MG63 (cell line): ENCODE measurements at places on chromosomes 16 and 17. TPM values are rescaled to one million over a fixed set of nuclear protein-coding genes. Genes with fewer than 3 reads are reported as not detected.
A peak's percentile ranks its signal among the peaks of the same experiment; 100 is the strongest.

ITGAX gene
- 0.46 TPM in 1 of 2 replicates, not detected in the other for total RNA-seq

DNA sequence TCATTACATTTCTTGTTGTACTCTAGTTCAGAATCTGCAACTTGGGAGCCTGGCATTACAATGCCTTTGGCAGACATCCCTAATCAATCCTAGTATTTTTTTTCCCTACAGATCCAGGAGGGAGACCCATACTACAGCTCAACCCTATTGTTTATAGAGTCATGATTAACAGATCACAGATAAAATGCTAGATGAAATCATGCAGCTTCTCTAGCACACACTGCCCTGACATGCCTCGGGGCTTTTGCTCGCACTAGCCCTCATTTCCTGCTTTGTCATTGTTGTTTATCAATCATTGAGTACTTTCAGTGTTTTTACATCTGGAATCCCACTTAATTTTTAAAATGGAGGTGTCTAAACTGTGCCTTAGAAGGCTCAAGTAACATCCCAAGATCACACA lies 412.5 kb downstream of the CA10 start:
- no peak for DNase-seq

DNA sequence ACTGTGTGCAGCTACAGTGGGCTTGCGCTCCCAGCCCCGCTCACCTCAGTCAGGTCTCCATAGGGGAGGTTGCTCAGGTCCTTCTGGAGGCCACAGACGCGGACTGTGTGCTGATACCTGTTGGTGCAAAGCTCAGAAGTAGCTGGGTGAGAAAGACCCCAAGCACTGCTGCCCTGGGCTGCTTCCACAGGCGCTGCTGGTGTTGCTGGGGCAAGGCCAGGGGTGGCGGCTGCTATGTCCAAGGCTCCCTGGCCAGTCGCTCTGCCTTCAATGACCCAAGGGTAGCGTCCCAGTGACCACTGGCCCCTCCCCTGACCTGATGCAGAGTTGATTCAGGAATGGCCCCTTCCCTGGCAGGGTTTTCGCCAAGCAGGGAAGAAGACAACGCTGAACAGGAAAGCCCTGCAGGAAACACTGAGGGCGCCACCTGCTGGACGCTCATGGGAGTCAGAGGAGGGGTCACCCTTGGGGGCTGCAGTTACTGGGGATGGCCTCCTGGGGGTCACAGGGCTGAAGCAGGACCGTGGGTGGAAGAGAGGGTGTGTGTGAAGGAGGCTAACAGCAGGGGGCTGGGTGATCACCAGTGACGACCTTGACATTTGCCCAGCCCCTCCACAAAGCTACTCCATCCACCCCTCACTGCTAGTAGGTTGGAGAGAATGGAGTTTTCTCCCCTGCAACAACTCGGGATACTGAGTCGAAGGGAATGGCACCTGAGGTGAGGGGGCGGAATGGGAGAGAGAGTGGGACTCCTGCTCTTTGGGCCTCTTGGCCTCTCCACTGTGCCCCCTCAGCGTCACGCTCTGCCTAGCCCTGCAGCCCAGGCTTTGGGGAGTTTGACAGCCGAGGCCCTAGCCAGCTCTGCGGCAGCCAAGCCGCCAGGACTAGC lies 38.3 kb downstream of the ABCC12 start:
- peak; percentile 44 for DNase-seq

DNA sequence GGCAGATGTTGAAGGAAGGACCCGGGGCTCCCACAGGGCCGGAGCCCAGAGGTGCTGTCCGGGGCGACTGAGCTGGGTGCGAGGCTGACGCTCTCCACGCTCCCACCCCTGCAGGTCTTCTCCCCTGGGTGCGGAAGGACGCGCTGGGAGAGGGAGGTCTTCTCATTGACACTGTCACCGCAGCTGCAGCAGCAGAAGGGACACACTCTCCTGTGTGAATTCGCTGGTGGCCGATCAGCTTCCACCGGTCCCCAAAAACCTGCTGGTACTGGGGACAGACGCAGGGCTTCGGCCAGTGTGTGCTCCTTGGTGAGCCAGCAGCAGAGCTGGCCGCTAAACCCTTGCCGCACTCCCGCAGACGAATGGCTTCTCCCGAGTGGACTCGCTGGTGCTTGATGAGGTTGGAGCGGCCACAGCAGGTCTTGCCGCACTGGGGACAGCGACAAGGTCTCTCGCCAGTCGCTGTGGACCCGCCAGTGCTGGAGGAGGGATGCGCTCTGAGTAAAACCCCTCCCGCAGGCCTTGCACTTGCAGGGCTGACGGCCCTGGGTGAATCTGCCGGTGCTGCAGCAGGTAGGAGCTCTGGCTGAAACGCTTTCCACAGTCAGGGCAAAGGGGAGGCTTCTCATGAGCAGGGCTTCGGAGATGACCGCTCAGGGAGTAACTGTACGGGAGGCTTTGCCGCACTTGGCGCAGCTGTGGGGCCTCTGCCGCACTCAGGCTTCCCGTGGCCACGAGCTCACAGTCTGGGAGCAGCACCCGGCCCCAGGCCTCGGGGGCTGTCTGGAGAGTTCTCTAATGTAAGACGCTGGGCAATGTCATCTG lies 6.2 kb downstream of the ZNF843 start:
- no peak for DNase-seq

- peak; percentile 98 for DNase-seq
These were observed 189.4 kb downstream of the RAB11FIP4 start for GRCh38 chr17:31580706-31581490.

- no peak for DNase-seq
These were observed 332.7 kb downstream of the CBLN1 start for GRCh38 chr16:48948911-48949310.

NPIPB5 gene
- 3.4 and 6.2 TPM in 2 replicates for total RNA-seq

GRCh38 chr16:67995423-67995822 lies 3.9 kb downstream of the DPEP2 start:
- no peak for DNase-seq
